ENCODE measurements at places on chromosomes 2 and 18.

DNA sequence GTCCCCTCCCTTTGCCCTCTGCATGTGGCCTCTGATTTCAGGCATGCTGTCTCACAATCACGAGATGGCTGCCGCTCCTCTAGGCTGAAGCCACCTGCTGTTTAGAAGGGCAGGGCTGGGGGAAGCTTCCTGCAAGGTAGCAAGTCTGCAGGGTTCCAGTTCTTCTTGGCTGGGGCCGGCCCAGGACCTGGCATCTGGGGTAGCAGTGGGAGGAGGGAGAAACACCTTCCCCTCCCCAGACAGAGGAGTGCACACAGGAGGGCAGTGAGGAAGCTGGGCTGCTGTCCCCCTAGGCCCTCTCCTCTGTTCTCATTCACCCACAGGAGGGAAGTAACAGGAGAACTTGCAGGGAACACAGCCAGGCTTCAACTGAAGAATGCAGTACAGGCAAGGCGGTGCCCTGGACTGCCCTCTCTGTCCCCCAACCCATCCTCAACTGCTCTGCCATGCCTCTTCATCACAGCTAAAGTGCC is 345.9 kb upstream of the HS6ST1 start:
- DNase-seq: no peak

DNA sequence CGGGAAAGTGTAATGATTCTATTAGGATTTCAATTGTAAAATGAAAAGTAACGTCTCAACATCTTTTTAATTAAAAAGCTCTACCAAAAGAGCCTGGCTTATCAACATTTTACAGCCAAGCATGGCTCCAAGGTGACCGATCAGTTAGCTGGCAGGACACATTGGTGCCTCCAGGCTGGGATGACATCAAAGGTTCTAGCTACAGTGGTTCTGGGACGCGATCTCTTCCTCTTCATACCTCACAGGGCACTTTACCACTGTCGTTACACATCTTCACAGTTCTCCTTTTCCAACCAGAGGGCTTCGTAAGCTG is 693 bp downstream of the ORC2 start:
- DNase-seq: no peak

GRCh38 chr2:47818777-47819176 is 35.8 kb downstream of the MSH6 start:
- DNase-seq: no peak

GRCh38 chr2:134527381-134527780 is 191.4 kb downstream of the TMEM163 start:
- no peak for DNase-seq

- DNase-seq: no peak
Measured at GRCh38 chr2:224086226-224086914, 47.3 kb upstream of the SERPINE2 start.

DNA sequence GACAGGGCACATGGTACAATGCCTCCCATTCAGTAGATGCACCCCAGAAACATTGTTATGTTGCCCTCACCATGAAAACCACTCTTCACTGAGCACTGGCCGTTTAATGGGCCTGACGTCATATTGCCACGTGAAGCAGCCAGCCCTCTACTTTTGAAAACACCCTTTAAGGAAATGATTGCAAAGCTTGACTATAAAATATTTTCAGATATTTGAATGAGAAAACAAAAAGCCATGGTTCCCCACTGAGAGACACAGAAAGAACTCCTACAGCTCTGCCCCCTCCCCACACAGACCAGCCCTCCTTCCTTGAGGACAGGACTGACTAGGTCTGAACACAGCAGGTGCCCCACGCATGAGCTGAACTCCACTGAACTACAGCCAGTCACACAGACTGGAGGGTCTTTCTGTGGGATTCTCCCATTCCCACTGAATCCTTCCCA is 349.1 kb downstream of the ANAPC1 start:
- no peak for DNase-seq

DNA sequence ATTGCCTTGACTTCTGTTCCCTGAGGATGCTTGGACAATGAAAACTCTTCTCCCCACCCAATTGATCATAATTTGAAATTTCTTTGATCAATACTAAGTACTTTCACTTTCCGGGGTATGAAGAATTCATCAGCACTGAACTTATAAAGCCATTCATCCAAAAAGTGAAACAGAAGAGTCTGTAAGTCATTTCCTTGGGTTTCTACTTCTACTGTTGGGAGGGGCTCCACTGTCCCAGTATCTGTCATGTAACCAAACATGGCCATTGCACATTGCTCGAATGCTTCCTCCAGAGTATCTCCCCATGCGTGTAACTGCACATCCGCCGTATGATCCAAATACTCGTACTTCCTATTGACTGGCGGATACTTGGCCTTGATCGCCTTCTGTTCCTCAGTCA is 30.3 kb downstream of the NCL start:
- no peak for DNase-seq

- DNase-seq: no peak
Measured at GRCh38 chr2:228681426-228681825, 499.9 kb upstream of the SPHKAP start.

- DNase-seq: no peak
Measured at GRCh38 chr18:46411867-46412690, 244.9 kb downstream of the LOXHD1 start.

GRCh38 chr2:106356291-106356690 is 111.9 kb downstream of the RGPD3 start:
- no peak for DNase-seq

- DNase-seq: no peak
Measured at GRCh38 chr2:147133286-147133908, 711.4 kb upstream of the ACVR2A start.

DNA sequence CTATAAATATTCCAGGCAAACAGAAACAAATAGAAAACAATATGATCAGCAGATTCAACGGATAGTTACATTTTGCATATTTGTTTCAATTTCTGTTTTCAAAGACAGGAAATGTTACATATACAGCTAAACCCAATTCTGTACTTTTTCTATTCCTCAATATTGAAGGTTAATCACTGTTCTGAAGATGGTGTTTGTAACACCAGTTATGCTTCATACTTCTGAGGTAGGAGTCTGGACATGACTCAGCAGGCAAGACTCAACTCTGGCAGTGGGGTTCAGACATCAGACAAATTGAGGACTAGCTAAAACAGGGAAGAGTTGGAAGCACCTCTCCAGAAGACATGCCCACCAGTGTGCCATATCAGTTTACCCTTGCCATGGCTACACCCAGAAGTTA is 16.6 kb downstream of the SERPINB13 start:
- DNase-seq: no peak

DNA sequence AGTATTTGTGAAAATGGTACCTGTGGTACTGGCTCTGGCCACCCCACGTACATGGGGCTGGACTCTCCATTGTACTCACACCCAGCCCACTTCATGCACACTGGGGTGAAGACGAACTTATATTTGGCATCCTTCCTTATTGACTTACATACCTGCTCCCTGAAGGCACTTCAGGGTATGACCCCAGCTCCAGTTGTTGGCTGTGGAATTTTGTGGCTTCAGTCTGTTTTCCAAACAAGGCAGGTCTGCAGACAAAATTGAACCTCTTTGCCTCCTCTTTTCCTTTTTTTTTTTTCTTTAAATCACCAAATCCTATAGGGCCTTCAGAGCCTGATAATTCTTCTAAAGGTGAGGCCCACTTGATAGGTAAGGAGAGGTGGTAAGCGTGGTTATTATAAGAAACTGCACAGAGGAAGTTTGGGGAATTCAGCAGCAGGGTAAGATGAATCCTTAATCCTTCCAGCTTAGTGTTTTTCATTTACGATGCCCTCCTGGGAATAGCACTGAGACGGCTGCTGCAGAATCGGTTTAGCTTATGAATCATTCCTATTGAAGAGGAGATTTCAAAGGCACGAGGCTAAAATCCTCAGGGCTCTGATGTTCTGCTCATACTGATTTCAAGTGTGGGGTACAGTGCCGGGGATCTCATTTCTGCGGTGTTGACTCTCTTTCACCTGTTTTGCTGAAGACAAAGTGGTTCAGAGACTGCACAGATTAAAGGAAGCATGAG is 55.2 kb downstream of the KIF5C start:
- no peak for DNase-seq

DNA sequence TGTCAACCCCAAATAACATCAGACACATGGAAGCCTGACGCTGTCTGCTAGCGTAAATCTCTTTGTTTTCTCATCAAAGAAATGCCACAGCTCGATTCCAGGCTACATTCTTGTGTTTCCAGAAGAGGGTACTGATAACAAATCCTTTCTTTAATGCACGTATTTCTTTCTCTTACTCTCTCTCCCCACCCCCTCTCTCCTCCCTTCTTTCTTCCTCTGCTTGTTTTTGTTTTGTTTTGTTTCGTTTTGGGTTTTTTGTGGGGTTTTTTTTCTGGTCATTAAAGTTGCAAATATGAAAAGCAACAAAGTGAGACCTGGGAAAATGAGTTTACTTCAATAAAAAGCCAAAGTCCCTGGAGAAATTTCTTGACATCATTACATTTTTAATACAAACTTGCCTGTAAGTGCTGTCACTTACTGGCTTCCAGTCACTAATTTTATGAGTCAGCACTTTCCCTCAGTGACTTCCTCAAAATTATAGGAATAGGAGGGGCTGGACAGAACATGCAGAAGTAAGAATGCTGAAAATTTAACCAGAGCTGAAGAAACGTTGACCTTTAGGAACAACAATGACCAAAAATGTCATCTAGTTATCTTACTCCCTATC is 106.7 kb upstream of the NABP1 start:
- no peak for DNase-seq

Measured in activated CD4-positive, alpha-beta T cell treated with anti-CD3 and anti-CD28 coated beads, Interleukin-2, amount 50 U/mL, for 1 hour (primary cell).